Ammon's horn (tissue), 1 donor: ENCODE measurements at places on chromosomes 16 and 17.

DNA sequence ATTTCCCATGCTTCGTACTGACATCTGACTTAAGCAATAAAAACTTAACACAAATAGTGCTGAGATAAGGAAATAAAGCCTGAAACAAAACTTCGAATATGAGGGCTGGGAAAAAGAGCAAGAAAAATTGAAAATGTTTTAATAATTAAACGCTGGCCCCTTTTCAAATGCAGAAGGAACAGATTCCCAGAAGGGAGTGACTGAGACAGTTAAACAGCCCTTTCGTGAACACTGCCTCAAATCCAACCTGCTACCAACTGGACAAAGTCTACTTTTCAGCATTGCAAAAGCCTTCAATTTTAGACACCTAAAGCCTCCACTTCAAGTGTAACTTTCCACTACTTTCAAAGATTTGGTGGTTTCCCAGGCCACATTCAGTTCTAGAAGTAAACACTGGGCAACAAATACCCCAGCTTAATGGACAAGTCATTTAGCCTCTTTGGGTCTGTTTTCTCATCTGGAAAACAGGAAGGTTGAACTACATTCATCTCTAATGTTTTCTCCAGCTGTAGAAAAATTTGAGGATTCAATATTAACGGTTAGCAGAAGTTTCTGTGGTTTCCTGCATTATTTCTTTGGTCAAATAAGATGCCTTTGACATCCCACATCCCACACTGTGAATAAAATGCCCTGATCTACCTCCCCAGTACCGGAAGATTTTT lies 11.8 kb downstream of the RFFL start:
- peak; percentile 35 for DNase-seq

GRCh38 chr17:59428916-59429485 lies 97.5 kb downstream of the YPEL2 start:
- DNase-seq, result no peak

DNA sequence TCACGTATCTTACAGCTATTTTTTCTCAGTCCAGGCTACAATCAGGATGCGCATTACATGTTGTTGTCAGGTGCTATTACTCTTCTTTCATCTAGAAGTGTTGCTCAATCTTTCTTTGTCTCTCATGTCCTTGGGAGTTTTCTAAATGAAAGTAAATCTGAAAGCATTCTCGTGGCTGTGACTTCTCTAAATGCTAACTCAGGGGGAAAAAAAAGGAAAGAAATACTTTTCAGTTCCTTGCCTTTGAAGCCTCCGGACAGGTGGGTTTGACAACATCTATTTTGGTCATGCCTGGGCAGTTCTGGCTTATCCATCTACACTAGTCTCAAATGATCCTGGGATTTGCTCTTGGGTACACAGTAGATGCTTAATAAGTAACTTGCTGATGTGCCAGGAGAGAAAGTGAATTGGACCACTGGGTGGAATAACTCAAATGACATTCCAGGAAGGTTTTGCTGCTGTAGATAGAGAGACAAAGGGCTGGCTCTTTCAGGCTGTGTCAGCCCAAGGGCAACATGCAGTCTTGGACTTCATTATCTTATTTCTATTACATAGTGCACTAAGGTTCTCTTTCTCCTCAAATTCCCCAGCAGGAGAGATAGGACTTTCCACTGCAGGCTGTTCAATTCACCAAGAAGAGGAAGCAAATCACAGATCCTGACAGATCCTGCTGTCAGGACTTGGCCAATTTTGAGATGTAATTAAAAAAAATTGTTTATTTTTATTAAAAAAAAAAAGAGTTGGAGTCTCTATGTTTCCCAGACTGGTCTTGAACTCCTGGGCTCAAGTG lies 63.6 kb upstream of the NFAT5 start:
- no peak for DNase-seq

GRCh38 chr17:83161298-83162034 lies 82.1 kb downstream of the METRNL start:
- DNase-seq, result peak; percentile 0

DNA sequence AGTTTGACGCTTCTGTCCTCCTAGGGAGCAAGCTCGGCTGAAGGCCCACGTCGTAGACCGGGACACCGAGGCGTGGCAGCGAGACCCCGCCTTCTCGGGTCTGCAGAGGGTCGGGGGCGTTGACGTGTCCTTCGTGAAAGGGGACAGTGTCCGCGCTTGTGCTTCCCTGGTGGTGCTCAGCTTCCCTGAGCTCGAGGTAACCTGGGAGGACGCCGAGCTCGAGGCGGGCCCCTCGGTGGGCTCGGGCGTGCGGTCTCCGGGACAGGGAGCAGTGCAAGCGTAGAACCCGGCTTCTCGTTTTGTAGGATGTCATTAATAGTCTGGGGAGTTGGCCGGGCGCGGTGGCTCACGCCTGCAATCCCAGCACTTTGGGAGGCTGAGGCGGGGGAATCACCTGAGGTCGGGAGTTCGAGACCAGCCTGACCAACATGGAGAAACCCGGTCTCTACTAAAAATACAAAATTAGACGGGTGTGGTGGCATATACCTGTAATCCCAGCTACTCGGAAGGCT lies 715 bp downstream of the ENDOV start:
- DNase-seq, result no peak

- no peak for DNase-seq
Observed at GRCh38 chr16:29148867-29149272, 164.0 kb downstream of the LAT start.

DNA sequence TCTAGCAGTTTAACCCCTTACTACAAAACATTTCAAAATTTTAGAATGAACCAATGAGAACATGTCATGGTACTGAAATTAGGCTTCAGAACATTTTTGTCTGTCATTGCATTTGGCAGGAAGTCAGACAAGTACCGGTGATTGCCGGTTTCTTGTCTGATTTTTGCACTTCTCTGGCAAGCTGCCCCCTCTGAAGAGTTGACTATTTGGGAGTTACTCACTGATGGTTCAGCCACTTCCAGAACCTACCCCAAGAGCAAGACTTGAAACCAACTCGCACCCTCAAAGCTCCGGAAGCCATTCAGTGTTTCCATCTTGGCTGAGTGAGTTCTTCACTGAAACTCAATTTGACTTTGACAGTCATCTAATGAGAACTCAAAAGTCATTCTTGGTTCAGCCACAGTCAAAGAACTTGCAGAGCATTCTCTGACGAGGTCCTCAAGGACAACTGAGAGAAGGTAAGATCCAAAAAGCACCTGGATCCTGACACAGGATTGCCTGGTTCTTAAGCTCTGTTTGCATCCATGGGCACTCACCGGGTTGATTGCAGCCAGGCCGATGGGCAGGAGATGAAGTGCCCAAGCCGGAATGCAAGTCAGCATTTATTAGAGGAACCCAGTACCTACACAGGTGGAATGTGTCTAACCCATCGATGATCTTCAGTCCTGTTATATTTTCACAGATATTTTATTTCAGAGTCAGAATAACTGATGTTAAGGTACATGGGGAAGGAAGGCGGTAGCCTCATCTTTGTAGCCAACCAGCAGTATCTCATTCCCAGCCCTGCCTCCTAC lies 93.6 kb downstream of the USP22 start:
- DNase-seq, result no peak

DNA sequence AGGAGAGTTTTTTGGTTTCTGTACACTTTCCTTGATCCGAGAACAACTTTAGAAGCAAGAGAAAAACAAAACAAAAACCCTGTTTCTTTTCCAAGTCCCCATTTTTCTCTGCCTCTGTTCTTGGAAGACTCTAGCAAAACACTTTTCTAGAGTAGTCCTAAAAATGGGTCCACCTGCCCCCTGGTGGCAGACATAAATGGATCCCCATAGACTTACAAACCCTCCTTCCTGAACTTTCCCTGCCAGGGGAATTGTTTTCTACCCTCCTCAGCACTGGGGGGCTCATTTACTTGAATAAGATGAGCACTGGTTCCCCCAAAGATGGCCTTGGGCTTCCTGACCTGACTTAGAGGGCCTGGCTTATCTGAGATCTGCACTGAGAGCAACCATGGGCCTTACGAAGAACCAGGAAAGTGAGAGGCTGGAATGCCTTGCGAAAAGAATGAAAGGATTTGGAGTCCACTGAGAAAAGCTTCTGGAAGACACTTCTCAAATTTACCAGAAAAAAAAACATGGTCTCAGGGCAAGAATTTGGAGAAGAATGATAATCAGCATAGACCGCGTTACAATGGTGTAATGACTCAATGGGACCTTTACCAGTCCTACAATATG lies 48.0 kb upstream of the CDYL2 start:
- DNase-seq, result no peak

- DNase-seq, result no peak
Observed at GRCh38 chr16:58584831-58585505, 44.7 kb downstream of the CNOT1 start.

- DNase-seq, result no peak
Observed at GRCh38 chr16:80147026-80147655, 393.7 kb upstream of the DYNLRB2 start.

- DNase-seq, result no peak
Observed at GRCh38 chr17:877630-878029, 95.5 kb downstream of the MRM3 start.

DNA sequence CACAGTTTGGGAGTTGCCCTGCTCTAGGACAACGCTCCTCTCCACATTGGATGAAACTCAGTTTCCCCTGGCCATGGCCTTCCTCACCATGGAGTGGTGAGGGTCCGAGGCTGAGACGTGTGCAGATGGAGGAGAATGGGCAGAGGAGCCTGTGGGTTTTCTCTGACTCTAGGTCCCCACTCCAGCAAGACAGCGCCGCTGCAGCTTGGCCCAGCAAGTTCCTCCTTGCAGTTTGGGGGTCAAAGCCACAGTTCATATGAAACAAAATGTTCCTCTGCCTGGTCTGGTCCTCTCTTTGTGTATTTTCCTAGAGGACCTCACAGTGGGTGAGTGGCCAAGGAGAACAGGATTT lies 2.3 kb downstream of the C16orf54 start:
- DNase-seq, result no peak

DNA sequence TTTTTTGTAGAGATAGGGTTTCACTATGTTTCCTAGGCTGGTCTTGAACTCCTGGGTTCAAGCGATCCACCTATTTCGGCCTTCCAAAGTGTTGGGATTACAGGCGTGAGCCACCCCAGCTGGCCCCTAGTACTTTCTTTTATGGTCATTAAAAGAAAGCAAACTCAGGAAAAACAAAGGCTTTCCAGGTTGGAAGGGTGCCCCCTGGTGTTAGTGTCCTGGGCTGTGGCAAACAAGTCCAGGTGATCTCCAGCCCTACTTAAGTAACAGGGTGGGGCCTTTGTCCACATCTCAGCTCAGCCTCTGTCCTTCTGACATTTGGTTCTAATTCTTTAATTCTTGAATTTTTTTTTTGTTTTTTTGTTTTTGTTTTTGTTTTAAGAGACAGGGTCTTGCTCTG lies 6.9 kb downstream of the IGFBP4 start:
- no peak for DNase-seq

- no peak for DNase-seq
Observed at GRCh38 chr17:33072421-33073161, 80.9 kb downstream of the SPACA3 start.

DNA sequence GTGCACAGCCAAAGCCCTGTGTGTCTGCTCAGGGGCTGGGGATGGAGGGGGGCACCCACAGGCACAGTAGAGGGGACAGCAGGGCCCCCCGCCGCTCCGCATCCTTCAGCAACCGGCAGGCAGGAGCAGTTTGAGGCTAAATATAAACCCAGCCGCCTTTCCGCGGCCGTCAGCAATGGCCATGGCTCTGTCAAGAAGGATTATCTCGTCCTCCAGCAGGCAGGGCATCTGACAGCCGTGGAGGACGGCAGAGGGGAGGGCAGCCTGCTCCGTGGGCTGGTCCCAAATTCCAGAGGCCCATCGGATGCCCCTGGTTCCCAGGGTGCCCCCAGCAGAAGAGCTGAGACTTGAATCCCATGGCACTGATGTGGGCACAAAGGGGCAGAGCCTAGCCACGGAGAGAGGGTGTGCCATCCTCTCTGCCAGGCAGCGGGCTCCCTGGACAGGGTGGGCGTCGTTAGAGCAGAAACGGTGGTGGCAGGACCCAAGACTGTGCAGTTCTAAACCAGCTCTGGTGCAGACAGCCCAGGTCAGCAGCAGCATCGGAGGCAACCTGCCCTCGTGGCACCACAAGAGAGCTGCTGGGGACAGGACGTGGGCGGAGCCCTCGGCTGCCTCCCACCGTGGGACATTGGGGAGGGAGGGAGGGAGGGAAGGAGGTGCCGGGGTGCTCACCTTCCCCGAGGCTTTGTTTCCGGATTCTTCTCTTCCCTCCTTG lies 198.8 kb upstream of the CIBAR2 start:
- DNase-seq, result no peak

DNA sequence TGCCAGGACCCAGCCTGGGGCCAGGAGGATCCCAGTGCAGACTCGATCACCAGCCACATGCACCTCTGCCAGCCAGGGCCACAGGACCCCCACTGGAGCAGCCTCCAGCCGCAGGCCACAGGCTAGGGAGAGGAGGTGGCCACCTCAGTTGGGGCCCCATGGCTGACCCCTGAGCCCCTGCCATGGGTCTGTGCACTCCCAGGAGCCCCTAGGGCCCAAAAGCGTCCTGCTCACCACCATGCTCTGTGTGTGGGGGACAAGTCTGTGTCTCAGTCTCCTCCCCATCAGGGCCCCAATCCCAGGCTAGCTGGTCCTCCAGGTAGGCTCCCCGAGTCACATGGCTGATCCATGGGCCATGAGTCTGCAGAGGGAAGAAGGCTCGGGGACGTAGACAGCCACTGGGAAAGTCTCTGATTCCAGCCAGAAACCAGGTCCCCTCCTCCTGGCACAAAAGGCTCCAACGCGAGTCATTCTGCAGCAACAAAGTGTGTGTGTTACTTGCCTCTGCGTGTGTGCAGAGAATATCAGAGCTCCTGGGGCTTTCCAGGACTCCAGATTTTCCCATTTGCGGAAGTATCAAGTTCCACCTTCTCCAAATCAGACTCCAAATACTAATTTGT lies 6.1 kb upstream of the PRSS8 start:
- no peak for DNase-seq

DNA sequence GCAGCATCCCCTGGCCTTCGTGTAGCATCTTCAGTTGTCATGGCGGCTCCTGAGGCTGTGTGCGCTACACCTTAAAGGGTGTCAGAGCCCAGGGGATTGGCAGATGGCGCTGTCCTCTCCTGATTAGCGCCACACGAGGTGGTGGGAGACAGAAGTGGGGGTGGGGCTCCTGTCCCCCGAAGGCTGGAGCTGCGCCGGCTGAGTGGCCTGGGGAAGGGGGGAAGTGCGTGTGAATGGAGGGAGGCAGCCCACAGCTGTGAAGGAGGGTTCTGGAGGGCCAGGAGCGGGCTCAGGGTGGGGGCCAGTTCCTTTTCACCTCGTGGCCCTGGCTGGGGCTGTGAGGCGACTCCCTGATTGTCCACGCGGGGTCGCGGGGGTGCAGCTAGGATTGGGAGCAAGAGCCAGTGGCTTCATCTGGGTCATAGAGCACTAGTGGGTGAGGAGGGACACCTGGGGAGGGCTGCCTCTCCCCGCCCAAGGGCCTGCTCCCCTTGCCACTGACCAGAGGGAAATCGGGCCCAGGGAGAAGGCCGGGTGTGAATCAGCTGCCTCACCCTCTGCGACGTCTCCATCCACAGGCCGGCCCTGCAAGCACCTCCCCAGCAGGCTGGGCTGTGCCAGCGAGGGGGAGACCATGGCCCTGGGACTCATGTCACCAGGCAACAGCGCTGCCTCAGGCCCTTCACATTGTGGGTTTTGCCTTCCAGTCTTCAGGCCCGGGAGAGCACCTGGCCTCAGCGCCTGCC lies 14.1 kb downstream of the BAHCC1 start:
- no peak for DNase-seq

- peak; percentile 48 for DNase-seq
Observed at GRCh38 chr16:89369266-89369895, 121.0 kb downstream of the ANKRD11 start.
